ENCODE measurements at places on chromosomes 7 and 10. TPM values are rescaled to one million over a fixed set of nuclear protein-coding genes. Genes with fewer than 3 reads are reported as not detected.

Gene WDFY4
- 1.6 TPM for total RNA-seq

Gene DIP2C
- total RNA-seq, result 7.6 TPM

Gene STAG3
- total RNA-seq, result 1.4 TPM

Gene CC2D2B
- 0.15 TPM for total RNA-seq

Gene USP6NL
- 19.3 TPM for total RNA-seq

Gene NPFFR1
- total RNA-seq, result 0.08 TPM

GRCh38 chr10:103079100-103079499 is 114.0 kb downstream of the NT5C2 start:
- DNase-seq, result no peak
- no peak overlapping the region for H3K27ac ChIP-seq
- no peaks in the 10 kb centered on the region for H3K4me1 ChIP-seq

GRCh38 chr7:1729773-1730172 is 59.7 kb downstream of the ELFN1 start:
- H3K4me1 ChIP-seq, result no peaks in the 10 kb centered on the region
- no peak overlapping the region for H3K4me3 ChIP-seq
- H3K27ac ChIP-seq, result no peak overlapping the region
- H3K27me3 ChIP-seq, result no peaks in the 10 kb centered on the region
- no peak for DNase-seq
- no peaks in the 10 kb centered on the region for H3K36me3 ChIP-seq

- peaks cover 6% of the 10 kb centered on the region for H3K4me1 ChIP-seq
- H3K27ac ChIP-seq, result peak overlapping the region; percentile 43
- H3K4me3 ChIP-seq, result no peak overlapping the region
These were observed 44.0 kb downstream of the KLHDC10 start for GRCh38 chr7:130114374-130114773.

DNA sequence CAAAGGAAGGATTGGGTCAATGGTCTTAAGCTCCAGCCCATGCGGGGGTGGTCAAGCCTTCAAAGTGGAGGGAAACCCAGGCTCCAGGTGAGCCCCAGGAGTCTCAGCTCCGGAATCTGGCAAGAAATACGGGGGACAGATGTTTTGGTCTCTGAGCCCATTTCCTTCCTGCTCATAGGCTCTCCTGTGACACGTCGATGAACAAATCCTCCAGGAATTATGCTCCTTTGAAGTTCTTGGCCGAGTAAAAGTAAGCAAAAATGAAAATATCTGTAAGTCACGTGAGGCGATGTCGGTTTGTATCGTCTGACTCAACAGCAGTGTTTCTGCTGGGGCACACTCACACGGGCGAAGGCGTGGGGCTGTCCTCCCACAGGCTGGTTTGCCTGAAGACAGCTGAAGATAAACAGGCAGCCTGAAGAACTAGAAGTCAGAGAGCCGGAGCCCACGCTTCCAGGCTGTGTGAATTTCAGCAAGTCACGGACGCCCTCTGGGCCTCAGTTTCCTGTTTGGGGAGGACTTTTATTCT is 52.6 kb upstream of the SMNDC1 start:
- H3K36me3 ChIP-seq, result no peaks in the 10 kb centered on the region
- H3K4me1 ChIP-seq, result no peaks in the 10 kb centered on the region
- no peak for DNase-seq
- H3K27me3 ChIP-seq, result no peaks in the 10 kb centered on the region

DNA sequence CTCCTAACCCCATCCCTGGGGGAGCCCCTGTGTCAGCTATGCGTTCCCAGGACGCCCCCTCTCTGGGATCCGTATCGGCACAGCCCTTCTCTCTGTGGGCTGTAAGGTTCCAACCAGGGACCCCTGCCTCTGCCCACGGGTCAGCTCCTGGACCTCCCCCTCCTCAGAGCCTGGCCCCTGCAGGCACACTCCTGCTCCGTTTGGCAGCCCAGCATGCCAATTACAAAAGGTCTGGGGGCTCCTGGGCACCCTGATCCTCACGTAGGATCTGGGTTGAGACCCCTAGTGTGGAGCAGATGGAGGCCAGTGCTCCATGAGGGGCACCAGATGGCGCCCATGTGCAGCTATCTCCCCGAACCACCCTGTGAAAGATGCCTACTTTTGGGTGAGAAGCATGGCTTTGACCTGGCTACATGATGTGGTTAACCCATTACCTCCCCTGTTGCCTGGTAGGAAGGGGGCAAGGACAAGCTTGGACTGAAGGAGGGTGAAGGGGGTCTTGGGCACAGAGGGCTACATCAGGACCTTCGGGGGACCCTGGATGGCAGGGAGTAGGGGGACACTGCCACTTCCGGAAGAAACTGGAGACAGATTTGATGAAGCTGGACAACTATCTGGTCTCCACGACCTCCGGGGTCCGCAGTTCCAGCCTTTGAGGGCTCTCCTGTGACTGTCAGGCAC is 9.0 kb downstream of the TACR2 start:
- peak overlapping the region; percentile 71 for H3K27ac ChIP-seq
- no peaks in the 10 kb centered on the region for H3K27me3 ChIP-seq
- no peaks in the 10 kb centered on the region for H3K4me1 ChIP-seq
- H3K36me3 ChIP-seq, result no peaks in the 10 kb centered on the region
- no peak for DNase-seq
- no peak overlapping the region for H3K4me3 ChIP-seq
